Stimulated activated CD8-positive, alpha-beta memory T cell treated with anti-CD3 and anti-CD28 coated beads, Interleukin-4, amount 100 ng/mL, for 4 hours (primary cell): ENCODE measurements at places on chromosomes 7 and 10.

- DNase-seq: no peak
Observed at GRCh38 chr10:34861293-34862021, 46.4 kb upstream of the PARD3 start.

DNA sequence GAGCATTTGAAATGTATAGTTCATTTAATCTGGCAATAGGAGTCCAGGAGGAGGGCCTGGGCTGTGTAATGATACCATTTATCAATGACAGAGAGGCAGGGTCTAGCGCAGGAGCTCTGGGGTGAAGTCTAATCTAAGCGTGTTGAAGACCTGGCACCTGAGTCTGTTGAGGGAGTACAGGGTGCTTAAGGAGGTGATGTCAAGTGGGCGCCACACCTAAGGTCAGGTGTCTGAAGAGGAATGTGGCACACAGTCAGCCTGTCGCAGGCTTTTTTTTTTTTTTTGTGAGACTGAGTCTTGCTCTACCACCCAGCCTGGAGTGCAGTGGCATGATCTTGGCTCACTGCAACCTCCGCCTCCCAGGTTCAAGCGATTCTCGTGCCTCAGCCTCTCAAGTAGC lies 2.3 kb downstream of the LLCFC1 start:
- no peak for DNase-seq

- no peak for DNase-seq
Observed at GRCh38 chr10:10092581-10092980, 925.1 kb upstream of the CELF2 start.

GRCh38 chr10:133388236-133388972 lies 5.6 kb upstream of the MTG1 start:
- DNase-seq: no peak

DNA sequence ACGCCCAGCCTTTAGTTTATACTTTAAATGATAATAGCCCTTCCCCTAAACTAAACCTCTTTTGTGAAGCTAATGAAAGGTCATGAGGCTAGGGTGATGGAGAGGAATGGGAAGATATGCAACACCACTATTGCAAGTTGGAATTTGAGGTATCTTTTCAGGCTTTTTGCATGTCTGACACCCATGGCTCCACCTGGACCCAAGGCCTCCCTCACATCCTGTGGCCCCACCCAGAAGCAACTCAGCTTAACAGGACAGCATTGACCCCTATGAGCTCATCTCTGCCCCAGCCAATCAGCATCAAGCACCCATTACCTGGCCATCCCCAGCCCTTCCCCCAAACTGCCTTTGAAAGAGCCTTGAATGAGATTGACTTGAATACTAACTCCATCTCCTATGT lies 674.2 kb upstream of the NRP1 start:
- DNase-seq: no peak

GRCh38 chr10:104297697-104298660 lies 29.0 kb downstream of the GSTO2 start:
- DNase-seq: no peak

DNA sequence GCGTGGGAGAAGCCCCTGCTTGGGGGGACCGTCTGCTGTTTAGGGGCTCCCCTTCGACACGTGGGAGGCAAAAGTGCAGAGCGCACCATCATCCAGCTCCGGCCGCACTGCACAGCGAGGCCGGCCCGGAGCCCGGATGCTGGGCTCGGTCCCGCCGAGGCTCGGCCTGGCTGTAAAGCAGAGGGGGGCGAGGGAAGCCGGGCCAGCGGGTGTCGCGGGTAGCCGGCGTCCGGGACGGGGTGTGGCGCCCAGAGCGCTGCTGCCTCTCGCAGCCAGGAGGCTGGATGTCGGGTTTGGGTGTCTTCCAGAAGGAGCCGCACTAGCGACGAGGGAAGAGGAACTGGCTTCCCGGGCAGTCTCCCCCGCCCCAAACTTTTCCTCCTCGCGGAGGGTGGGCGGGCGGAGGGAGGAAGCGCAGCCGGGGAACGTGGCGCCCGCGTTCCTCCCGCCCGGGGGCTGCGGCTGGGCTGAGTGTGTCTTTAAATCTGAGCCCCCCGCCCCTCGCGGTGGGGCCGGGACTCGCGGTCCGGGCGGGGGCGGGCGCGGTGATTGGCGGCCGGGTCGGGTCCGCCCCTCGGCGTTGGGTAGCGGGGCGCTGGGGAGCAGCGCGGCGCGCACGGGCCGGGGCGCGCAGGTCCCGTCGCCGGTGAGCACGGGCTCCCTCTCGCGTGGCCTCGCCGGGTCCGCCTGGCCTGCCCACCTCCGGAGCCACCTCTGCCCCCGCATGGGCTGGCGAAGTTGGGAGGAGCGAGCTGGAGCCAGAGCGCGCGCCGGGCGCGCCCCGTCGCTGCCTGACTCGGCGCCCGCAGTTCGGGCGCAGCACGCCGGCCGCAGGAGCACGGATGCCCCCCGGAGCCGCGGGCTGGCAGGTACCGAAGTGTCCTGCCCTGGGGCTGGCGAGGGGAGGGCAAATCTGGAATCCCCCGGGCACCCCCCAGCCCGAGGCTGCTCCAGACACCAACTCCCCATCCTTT lies at the start of gene PALD1:
Gene PALD1 (plus strand): TSS at position 577 of the 974 bp plus-strand sequence. CDS start 47,185 bp downstream, outside the sequence.
- DNase-seq: peak; percentile 29

DNA sequence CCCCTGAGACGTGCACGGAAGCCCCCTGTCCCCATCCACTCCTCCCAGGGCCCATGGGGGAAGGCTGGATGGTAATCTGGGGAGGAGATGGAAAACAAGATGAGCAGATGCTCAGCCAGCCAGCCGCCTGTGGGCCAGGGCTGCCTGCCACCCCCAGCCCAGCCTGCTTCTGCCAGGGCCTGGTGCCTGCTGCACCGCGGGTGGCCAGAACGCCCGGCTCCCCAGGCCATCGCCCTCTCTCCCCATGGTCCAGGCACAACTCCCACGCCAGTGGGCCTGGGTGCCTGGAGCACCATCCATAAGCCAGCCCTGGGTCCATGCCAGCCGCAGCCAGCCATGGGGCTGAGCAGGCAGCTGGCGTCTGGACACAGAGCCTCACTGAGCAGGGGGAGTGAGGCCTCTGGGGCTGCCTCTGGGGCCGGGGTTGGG lies 57.2 kb upstream of the ELN start:
- no peak for DNase-seq

GRCh38 chr10:103235775-103236174 lies 9.9 kb upstream of the RPEL1 start:
- DNase-seq: no peak

DNA sequence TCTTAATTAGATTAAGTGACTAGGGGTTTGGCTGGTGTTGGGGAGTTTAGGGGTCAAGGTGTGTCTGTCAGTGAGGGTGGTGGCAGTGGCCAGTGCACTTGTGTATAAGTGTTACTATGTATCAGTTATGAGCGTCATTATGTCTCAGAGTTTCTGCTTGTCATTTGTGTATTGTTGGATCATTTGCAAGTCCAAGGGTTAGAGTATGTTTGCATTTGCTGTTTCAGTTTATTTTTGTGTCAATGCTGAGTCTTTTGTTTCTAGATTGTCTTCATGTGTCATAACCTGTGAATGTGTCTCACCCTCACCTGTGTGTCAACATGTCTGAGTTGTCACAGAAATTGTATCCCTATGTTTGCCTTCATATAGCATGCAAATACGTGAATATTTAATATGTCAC lies 97.5 kb upstream of the PAX2 start:
- DNase-seq: no peak

DNA sequence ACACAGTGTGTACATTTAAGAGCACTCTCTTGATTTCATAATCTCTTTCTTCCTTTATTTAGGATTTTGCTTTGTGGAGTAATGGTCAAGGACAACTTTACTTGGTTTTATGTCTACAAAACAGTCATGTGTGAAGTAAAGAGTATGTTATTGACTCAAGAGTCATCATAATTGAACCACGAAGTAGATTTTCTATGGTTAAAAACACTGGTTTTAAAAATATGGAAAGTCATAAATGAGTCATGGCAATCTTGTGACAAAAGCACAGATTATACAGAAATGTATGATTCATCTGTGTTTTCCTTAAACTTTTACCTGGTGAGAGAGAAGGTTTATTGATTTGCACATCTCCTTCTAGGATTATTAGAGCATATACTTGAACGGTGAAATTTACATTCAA lies 969.7 kb downstream of the GATA3 start:
- no peak for DNase-seq

DNA sequence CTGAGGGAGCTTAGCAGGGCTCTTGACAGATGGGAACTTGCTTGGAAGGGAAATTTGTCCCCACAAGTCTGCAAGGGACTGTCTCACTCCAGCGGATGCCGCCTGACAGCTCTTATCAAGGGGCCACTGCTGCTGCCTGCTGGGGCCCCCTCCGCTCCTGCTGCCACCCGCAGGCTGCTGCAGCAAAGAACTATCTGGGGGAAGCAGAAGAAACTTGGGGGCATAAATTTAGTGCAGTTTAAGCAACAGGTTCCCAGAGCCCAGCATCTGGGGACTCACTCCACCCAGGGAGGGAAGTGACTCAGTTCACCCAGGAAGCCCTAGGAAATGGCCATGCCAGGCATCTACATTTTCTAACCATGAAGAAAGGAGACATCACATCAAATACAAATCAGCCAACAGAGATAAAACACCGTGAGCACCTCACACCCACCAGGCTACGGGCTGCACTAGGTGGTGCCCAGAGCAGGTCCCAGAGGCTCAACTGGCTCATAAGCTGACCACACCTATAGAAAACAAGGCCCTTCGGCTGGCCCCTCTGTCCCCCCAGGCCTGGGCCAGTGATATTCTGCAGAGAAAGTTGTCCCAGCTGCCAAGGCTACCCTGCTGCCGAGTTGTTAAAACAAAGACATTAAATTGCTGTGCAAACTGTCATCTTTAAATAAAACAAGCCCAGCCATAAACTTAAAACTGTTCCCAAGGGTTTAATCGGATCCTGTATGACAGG lies 3.7 kb downstream of the RGS10 start:
- peak; percentile 1 for DNase-seq

DNA sequence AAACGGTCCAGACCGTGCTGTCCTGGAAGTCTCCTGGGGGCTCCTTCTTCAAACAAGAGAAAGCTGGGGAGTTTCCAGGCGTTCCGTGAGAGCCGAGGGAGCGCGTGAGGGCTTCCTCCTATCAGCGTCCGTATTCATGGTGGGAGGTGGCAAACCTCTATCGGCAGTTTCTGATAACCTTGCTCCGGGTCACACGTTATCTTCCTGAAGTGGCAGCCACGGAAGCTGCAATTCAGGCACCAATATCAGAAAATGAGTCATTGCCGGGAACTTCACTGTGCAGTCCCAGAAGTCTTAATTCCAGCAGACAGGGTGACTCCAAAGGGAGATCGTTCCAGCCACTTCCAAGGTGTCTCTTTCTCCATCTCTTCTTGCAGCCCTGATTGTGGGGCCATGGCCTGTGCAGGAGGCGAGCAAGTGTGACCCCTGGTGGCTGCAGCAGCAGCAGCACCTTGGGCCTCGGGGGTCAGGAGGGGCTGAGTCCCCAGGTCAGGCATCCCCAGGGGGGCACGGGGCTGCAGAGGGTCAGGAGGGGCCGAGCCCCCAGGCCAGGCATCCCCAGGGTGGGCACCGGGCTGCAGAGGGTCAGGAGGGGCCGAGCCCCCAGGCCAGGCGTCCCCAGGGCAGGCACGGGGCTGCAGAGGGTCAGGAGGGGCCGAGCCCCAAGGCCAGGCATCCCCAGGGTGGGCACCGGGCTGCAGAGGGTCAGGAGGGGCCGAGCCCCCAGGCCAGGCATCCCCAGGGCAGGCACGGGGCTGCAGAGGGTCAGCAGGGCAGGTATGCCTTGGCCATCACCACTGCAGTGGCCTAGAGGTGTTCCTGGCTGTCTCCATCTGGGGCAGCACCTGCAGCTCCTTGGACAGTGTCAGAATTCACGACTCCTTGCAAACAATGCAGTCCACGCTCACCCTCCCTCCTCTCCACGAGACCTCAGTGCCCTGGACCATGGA lies 538.7 kb downstream of the DNAJB6 start:
- no peak for DNase-seq

DNA sequence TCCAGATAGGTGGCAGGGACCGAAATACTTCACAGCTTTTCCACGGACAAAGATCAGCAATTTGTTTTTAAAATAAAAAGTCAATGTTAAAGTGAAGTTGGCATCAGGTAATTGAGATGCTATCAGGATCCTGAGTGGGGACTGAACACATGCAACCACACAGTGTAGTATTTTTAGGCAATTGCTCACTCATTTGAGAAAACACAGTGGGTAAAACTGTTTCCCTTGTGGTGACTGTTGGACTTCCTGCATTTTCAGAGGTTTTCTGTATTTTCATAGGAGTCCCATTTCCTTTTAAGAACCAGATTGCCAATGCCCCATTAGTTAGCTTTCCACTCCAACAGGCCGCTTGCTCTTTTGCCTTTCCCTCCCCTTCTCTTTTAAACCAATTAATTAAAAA lies 159.5 kb upstream of the ZNF32 start:
- DNase-seq: no peak

DNA sequence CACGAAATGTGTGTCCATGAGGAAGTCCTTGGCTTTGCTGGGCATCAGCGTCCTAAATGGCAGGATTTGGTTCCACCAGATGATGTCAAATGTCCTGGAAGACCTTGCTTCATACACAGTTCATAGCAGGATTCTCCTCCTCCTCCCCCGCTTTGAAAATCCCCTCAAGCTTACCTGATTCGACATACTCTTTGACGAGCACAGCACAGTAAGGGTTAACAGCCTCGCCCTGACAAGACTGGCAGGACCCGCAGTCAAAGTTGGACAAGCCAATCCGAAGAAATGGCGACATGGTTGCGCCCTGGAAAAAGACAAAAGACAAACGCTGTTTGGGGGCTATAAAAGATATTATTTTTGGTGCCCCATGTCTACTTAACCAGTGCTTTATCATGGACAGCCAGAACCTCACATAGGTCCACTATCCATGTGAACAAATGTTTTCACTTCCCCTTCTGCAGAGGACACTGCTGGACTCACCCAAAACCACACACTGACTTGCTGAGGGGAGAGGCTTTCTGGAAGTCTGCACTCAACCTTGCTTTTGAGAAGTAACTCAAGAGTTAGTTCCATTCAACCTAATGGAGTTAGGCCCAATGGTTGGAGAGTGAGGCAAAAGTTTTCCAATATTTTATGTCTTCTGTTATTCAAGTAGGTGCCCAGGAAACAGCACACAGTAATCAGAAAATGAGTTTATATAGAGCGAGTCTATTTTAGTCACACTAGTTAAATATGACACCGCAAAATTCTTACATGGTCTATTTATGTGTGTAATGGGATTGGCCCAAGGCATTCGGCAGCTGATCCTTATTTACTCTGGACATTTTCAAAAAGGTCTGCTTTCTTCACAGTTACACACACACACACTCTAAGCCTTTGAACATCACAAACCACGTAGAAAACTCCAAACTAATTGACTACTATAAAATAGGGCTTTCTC lies 65.0 kb downstream of the PRKCQ start:
- no peak for DNase-seq

DNA sequence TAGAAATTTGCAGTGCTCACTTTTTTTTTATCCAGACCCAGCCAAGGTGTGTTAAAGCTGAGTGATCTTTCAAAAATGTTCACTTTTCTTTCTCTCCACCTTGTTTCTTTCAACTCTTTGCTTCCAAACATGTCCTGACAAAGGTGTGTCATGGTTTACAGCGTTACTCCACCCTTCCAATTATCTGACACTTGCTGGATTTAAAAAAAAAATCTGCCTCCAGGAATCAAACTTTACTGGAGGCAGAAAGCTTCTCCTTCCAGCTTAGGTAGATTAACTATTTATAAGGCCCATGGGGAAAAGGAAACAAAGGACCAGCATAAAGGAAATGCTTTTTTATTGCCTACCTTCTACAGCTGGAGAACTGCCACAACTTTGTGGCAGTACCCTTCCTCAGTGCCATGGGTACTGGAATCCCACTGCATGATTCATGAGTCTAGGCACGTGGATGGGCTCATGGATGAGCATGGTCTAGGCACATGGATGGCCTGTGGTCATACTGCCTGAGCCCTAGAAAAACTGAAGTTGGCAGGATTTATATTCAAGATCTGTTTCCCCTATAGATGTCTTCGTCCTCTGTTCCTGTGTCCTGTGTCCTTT lies at the start of gene COL17A1:
Gene COL17A1 (minus strand): TSS at position 80 of the 600 bp plus-strand sequence. CDS start 5,207 bp downstream, outside the sequence.
- no peak for DNase-seq
